Tongue (tissue), 3 donors: ENCODE measurements at places on chromosomes 4 and X. TPM values are rescaled to one million over a fixed set of nuclear protein-coding genes. Genes with fewer than 3 reads are reported as not detected.

- DNase-seq: no peak
Observed at GRCh38 chr4:5693871-5694270, 14.5 kb downstream of the EVC2 start.

GRCh38 chr4:98566361-98567008 lies 91.9 kb downstream of the TSPAN5 start:
- DNase-seq: peak; percentile 79

Gene NELFA
- total RNA-seq: 33.1 TPM

DNA sequence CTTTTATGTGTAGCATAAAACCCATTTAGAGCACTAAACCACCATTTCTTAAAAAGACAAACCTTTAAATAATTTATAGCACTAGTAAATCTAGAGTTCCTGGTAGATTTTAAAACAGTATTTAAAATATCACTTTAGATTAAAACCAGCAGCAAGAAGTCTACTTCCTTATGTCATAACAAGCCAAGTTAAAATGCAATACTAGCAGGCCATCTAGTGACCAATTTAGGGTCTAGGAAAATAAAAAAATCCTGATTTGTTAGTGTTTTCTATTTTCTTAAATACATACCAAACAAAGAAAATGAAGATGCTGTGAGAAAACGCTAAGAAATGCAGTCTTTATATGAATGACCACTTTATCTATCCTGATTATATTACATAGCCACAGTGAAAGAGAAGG lies 53.9 kb downstream of the PAPSS1 start:
- peak; percentile 61 for DNase-seq

Gene TRPC5OS
- total RNA-seq: 0.21 TPM

- no peak for DNase-seq
Observed at GRCh38 chr4:111681270-111681669, 464.0 kb upstream of the FAM241A start.

- no peak for DNase-seq
Observed at GRCh38 chr4:163866728-163867315, 372.3 kb downstream of the TMA16 start.

Gene ETNPPL
- not detected for total RNA-seq

Gene TCP11X1
- total RNA-seq: not detected

Gene SLC2A9
- total RNA-seq: 7.1 TPM

Gene CCSER1
- 19.9 TPM for total RNA-seq

DNA sequence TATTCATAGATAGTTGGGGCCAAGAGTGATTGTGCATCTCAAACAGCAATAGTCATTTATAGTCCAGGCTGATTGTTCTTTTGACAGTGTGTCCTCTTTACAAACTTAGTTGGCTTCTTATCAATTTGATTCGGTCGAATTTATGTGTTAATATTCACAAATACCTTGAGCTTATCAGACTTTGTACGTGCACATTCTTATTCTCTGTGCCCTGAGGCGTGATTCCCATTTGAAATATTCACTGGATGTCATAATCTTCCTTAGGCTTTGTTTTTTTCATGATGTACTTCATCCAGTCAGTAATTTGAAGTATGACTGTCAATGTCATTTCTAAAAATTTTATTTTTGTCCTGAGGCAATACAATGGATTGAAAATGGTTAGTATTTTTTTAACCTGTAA lies 263.5 kb upstream of the PCDH7 start:
- no peak for DNase-seq

DNA sequence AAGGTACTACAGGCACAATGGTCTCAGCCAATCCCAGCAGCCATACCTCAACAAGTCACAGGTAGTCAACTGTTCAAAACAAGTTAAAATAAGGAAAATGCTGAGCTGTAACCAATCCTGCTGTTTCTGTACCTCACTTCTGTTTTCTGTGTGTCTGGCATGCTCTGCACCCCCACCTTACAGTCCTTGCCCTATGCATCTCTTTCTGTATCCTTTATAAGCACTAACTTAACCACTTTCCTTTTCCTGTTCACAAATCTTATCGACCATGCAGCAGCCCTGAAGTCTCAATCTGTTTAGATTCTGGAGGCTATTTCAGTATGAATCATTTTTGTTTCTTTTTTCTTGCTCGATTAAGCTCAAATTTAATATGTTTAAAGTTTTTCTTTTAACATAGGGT lies 12.5 kb upstream of the FAM13A start:
- DNase-seq: no peak

DNA sequence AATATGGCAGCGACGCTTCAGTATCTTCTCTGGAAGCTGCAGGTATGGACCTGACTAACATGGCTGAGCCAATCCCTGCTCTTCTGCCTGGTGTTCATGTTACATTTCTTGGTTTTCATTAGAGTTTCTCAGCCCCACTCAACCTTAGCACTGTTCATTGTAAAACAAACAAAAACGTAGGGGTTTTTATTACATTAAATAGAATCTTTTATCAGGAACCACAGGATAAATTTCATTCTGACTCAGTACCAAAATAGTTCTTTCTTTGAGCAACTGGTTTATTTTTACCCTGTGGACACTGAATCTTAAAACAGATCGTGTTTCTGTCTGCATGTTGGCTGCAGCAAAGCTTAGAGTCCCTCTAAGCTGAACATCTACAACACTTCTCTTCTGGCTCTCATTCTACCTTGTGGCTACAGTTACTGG lies 27.1 kb downstream of the FHIP1A start:
- no peak for DNase-seq

DNA sequence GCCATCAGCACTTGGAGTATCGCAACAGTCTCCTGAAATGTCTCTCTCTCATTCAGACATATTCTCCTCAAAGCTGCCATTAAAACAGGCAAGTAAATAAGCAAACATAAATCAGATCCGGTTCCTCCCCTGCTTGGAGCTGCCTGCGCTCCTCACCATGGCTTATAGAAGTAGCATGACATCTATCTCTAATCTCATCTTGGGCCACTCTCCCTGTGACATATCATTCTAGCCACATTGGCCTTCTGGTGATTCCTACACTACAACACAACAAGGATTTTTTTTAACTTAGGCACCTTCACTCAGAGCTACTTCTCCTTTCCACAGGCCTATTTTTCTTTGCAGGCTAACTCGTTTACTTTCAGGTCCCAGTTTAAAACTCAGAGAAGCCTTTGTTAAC lies 387.9 kb downstream of the ARHGAP24 start:
- no peak for DNase-seq

GRCh38 chrX:14673764-14674163 lies 144.4 kb downstream of the GLRA2 start:
- peak; percentile 37 for DNase-seq

DNA sequence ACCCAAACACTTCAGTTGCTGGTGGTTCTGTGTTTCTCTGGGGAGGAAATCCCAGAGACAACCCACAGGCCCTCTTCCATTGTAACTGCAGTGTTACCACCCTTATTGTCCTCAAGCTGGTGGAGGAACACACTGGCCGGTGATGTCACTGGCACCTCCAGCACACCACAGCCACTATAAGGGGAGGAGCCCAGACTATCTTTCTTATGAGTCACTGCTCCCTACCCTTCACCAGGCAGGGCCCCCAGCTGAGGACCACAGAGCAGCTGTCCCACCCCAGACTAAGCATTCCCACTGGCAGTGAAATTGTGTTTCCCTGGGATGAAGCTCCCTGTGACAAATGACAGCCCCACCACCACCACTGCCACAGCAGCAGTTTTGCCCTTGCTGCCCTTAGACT lies 171.8 kb upstream of the FGF16 start:
- DNase-seq: peak; percentile 2

GRCh38 chrX:120664081-120664480 lies 34.2 kb upstream of the C1GALT1C1 start:
- no peak for DNase-seq

- no peak for DNase-seq
Observed at GRCh38 chr4:168993714-168994510, 16.1 kb downstream of the CBR4 start.

- no peak for DNase-seq
Observed at GRCh38 chrX:150871341-150871811, 27.1 kb downstream of the CD99L2 start.

Gene SLC9B1
- 2.7 TPM for total RNA-seq

- no peak for DNase-seq
Observed at GRCh38 chrX:68249903-68250302, 183.4 kb downstream of the OPHN1 start.

DNA sequence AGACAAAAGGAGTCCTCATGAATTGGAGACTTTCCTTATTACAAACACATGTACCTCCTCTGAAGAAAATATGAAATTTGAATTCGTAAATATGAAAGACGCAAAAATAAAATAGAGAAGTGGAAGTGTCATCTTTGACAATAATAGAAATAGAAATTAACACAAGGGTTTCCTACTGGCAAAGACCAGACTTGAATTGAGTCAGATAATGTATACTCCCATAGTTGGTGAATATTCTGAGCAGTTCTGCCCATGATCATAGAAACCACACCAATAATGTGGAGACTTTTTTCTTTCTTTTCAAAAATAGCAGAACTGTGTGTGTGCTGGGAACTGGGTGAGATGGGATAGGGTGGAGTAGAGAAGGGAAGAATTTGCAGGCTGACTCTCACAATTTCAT lies 277.7 kb upstream of the TET2 start:
- no peak for DNase-seq

DNA sequence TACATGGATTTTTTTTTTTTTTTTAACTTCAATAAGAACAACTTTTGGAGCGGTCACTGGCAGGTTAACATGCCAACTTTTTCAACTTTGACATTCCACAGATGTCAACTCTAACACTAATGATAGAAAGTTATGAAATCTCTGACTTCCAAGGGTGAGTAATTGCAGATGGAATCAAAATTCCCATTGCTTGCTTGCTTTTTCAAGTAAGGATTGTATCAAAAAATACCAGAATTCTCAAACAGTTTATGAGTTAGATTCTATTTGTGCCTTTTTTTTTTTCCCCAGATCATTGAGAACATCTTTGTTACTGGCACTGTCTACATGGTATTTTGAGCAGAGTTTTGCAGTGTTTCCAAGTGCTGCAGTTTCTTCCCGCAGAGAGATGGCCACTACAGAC lies 50.3 kb upstream of the OTUD4 start:
- peak; percentile 55 for DNase-seq

Gene OPN1LW
- total RNA-seq: not detected

Gene TEX13A
- total RNA-seq: not detected

Gene GABRE
- 45.3 TPM for total RNA-seq

DNA sequence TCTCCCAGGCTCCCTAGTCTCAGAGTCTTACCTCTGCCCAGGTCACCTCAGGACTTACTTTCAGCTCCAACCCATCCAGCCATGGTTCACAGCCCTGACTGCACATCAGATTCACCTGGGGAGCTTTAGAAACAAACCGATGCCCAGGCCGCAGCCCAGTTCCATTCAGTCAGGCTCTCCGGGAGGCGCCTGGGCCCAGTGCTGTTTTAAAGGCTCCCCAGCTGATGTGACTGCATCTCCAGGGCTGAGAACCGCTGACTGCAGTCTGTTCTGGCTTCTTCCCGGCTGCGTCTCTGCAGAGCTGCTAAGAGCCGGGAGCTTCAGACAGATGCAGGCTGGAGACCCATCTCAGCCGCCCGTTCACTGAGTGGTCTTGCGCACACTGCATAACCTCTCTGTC lies 44.4 kb upstream of the LGI2 start:
- DNase-seq: no peak

DNA sequence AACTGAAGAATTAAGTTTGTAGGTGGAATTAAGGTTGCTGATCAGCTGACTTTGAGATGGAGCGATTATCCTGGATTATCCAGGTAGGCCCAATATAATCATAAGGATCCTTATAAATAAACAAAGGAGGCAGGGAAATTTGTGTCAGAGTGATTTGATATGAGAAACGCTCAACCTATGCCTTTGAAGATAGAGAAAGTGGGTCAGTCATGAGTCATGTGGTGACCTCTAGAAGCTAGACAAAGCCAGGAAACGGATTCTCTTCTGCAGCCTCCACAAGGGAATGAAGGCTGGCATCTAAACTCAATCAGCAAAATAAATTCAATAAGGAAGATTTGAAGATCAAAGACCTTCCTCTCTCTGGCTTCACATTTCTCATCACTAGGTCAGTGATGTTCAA lies 41.5 kb upstream of the SMIM10 start:
- no peak for DNase-seq

Gene NXF2
- not detected for total RNA-seq

Gene RAP2C
- 32.9 TPM for total RNA-seq

GRCh38 chrX:135295238-135295943 lies 13.9 kb upstream of the ETDC start:
- DNase-seq: peak; percentile 69

GRCh38 chr4:139515531-139515958 lies 40.5 kb downstream of the SETD7 start:
- peak; percentile 52 for DNase-seq

DNA sequence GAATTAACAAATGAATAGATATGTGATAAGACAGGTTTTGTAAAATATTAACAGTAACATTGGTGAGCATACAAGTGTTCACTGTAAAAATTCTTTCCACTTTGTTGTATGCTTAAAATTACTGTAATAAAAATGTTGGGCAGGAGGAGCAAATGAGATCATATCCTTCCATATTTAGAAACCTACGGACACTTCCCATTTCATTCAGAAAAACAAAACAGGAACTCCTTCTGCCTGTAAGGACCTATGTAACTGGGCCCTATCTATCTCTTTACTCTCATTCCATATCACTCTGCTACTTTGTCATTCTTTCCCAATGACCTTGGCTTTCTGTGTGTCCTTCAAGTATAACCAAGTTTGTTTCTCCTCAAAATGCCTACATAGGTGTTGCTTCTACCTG lies 53.7 kb upstream of the SLC39A8 start:
- DNase-seq: no peak

- DNase-seq: no peak
Observed at GRCh38 chrX:32687379-32687778, 524.0 kb downstream of the DMD start.

Gene CFP
- total RNA-seq: 1.9 TPM

Gene MAGEA2B
- not detected for total RNA-seq

DNA sequence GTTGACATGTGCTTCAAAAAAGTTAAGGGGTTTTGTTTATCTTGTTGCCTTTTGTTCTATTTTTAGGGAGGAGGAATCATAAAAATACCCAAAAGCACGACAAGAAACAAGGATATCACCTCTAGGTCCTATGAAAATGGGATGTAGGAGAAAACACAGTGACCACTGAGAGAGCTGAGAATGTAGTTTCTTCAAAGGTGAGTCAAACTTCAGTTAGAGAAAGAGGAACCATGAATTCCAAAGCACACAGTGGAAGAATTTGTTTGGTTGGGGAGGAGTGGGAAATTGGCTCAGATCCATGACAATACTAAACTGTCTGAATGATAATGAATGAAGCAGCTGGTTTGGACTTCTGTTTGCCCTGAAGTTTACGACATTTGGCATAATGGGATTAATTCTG lies 19.1 kb upstream of the FRYL start:
- no peak for DNase-seq

DNA sequence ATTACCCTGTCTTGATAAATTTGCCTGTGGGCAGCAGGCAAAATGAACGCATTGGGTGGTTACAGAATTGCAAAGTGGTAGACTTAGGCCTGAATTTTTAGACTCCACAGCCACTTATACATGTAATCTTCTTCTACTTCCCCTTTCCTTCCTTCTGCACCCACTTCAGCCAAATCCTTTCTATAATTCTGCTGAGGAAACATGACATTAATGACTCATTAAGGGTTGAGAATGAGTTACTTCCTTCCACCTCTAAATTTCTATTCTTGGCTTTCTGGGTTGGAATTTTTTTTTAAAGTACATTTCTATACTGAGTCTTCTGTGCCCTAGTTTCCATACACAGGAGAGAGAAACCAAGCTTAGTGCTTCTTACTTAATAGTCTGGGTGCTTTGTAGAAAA lies 10.1 kb downstream of the PAPSS1 start:
- DNase-seq: no peak

GRCh38 chr4:84907145-84907544 lies 59.3 kb downstream of the WDFY3 start:
- DNase-seq: no peak
